H1 (cell line): ENCODE measurements at places on chromosomes 2 and 18.

DNA sequence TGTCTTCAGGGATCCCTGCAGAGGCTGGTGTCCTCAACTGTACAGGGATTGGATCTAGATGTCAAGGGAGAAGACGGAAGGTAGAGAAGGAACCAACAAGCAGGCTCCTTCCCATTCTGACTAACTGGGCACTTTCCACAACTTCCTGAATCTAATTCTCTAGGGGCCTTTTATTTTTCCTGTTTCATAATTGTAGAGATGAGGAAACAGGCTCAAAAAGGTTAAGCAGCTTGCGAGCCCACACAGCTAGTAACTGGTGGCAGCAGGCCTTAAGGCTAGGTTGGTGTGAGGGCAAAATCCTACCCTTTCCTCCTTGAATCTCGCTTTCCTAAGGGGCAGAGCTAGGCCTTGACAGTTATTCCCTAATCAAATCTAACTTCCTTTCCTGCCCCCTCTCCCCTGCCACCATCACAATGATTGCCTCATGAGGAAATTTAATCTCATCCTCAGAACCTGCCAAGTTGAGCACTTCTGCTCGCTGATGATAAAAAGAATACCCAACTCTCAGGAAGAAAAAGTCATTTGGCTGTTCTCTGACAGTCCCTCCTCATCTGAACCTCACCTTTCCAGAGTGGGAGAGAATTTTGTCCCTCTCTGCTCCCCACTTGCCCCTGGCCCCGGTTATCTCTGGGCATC is 35.7 kb upstream of the POLE4 start:
- H3K4me3 ChIP-seq, result no peak overlapping the region
- H3K27me3 ChIP-seq, result no peaks in the 10 kb centered on the region
- no peak overlapping the region for H3K27ac ChIP-seq
- no peaks in the 10 kb centered on the region for H3K36me3 ChIP-seq
- no peaks in the 10 kb centered on the region for H3K4me1 ChIP-seq

DNA sequence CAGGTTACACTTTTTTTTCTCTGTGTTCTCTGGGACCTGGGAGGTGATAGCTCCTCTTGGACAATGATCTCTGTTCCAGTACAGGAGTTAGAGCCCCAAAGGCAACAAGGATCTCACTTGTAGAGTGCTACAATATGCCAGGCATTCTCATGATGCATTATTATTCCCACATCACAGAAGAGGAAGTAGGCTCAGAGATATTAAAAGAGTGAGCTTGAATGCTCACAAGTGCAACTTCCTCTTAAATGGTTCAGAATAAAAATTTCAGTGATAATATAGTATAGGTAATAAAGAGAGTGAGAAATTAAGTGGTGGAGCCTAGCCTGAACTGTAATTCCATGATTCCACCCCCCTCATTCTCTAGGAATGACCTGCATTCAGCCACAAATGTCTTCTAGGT is 21.4 kb downstream of the POLE4 start:
- H3K4me1 ChIP-seq, result no peaks in the 10 kb centered on the region
- DNase-seq, result no peak
- no peaks in the 10 kb centered on the region for H3K36me3 ChIP-seq
- no peaks in the 10 kb centered on the region for H3K27me3 ChIP-seq

DNA sequence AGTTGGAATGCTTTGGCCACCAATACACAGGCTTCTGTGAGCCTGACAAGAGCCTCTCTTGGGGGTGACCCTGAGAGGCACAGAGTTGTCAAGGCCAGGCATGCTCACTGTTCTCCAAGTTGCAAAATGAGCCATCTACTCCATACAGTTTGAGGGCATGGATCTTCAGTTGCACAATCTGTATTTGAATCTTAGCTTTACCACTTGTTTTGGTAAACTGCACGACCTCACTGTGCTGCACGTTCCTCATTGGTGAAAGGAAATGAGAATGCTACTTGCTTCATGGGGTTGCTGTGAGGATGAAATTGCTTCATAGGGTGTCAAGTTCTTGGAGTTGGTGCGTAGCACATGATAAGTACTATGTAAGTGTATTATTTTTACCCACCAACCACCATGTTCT is 12.0 kb upstream of the HAAO start:
- H3K36me3 ChIP-seq, result no peaks in the 10 kb centered on the region
- no peak overlapping the region for H3K27ac ChIP-seq
- H3K4me3 ChIP-seq, result no peak overlapping the region
- peaks cover 3% of the 10 kb centered on the region for H3K4me1 ChIP-seq

GRCh38 chr18:72601944-72602343 is 57.8 kb upstream of the CBLN2 start:
- H3K4me1 ChIP-seq, result no peaks in the 10 kb centered on the region
- DNase-seq, result no peak
- no peak overlapping the region for H3K27ac ChIP-seq
- no peaks in the 10 kb centered on the region for H3K27me3 ChIP-seq
- no peak overlapping the region for H3K4me3 ChIP-seq

- no peak for DNase-seq
- no peaks in the 10 kb centered on the region for H3K4me1 ChIP-seq
- H3K36me3 ChIP-seq, result no peaks in the 10 kb centered on the region
- H3K27ac ChIP-seq, result no peak overlapping the region
- H3K4me3 ChIP-seq, result no peak overlapping the region
These were observed 1920.1 kb upstream of the CELF4 start for GRCh38 chr18:39485696-39486095.

DNA sequence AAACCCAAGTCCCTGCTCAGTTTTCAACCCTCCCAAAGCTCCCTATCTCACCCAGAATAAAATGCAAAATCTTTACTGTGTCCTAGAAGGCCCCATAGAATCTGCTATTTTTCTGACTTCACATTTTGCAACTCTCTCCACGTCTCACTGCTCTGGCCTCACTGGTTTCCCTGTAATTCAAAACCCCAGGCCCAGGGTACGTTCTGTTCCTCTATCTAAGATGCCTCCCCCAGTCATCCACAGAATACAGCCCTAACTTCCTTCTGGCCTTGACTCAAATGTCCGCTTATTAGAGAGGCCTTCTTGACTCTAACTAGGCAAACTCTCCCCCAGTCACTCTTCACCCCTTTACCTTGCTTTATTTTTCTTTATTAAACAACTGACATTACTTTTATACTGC is 42.0 kb downstream of the FAM161A start:
- H3K4me3 ChIP-seq, result no peak overlapping the region
- no peak for DNase-seq
- no peak overlapping the region for H3K27ac ChIP-seq
- no peaks in the 10 kb centered on the region for H3K27me3 ChIP-seq

GRCh38 chr2:74522516-74522915 is 3.5 kb downstream of the DQX1 start:
- no peak overlapping the region for H3K4me3 ChIP-seq
- H3K27ac ChIP-seq, result no peak overlapping the region
- peaks cover 11% of the 10 kb centered on the region; the same call in 1 of the 2 replicates for H3K36me3 ChIP-seq
- no peak for DNase-seq
- H3K27me3 ChIP-seq, result peaks cover 39% of the 10 kb centered on the region
- H3K4me1 ChIP-seq, result no peaks in the 10 kb centered on the region

DNA sequence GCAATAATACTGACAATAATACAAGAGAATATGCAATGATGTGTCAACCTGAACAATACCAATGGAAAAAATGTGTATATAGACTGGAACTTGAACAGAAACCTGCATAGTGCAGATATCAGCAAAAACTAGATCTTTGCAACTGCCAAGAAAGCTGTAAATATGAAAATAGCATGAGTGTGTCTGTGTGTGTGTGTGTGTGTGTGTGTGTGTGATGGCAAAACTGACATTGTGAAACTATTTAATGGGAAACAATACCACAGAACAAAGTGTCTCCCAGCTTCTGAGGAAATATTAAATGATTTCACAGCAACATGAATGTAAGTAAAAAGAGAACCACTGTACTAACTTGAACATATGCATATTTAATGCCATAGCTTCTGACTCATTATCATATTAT is 558.2 kb upstream of the LINC00305 start:
- no peak overlapping the region for H3K27ac ChIP-seq
- no peaks in the 10 kb centered on the region for H3K27me3 ChIP-seq
- H3K36me3 ChIP-seq, result no peaks in the 10 kb centered on the region
- no peak overlapping the region for H3K4me3 ChIP-seq
- DNase-seq, result no peak
